ENCODE measurements at places on chromosomes 4 and X.

- no peak for DNase-seq
Observed at GRCh38 chr4:5460106-5460801, 248.1 kb downstream of the EVC2 start.

- no peak for DNase-seq
Observed at GRCh38 chrX:41066391-41066790, 18.9 kb upstream of the USP9X start.

GRCh38 chr4:81166458-81167160 is 48.4 kb downstream of the PRKG2 start:
- no peak for DNase-seq

DNA sequence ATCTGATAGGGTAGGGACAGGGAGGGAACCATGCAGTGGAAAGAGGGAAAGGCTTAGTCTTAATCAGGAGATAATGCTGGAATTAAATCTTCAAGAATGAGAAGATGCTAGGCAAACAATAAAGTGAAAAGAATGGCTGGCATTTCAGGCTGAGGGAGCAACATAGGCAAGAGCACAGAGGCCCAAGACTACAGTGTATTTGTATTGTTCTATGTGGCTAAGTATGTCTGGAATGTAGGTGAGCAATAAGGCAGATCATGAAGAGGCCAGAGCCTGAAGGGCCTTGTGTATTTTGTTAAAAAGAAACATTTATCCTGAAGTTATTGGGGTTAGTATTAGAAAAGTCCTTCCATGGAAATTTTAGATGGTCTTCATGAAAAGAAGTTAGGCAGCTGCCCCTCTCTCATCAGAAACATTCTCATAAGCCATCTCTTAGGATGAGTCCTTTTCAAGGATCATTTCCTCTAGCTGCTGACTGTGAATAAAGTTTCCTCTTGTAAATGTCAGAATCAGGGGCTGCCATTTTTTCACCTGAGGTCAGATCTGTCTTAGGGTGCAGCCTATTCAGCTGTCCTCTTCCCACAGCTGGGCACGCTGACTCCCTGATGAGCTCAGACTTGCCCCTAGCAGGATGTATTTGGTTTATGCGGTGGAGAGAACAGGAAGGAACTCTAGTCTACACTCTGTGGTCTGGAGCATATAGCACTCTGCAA is 46.3 kb downstream of the ATP10D start:
- peak; percentile 4 for DNase-seq

- DNase-seq: no peak
Observed at GRCh38 chrX:145727476-145727875, 90.2 kb upstream of the SLITRK2 start.

GRCh38 chr4:110837896-110838450 is 215.1 kb upstream of the PITX2 start:
- DNase-seq: no peak

DNA sequence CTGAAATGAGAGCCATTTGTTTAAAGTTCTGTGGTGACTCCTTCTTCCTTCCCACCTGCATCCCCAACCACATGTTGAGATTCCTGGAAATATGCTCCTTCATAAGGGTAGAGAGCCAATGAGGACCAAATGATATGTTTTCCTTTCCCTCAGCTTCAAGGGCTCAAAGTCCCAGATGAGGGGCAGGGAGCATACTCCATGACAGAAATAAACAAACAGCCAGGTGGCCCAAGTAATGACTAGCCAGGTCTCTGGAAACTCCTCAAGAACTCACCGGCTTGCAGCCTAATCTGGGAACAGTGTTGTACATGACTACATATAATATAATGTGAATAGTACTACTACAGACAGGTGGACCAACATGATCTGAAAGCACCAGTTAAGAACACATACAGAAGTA is 392.3 kb downstream of the PACRGL start:
- no peak for DNase-seq

DNA sequence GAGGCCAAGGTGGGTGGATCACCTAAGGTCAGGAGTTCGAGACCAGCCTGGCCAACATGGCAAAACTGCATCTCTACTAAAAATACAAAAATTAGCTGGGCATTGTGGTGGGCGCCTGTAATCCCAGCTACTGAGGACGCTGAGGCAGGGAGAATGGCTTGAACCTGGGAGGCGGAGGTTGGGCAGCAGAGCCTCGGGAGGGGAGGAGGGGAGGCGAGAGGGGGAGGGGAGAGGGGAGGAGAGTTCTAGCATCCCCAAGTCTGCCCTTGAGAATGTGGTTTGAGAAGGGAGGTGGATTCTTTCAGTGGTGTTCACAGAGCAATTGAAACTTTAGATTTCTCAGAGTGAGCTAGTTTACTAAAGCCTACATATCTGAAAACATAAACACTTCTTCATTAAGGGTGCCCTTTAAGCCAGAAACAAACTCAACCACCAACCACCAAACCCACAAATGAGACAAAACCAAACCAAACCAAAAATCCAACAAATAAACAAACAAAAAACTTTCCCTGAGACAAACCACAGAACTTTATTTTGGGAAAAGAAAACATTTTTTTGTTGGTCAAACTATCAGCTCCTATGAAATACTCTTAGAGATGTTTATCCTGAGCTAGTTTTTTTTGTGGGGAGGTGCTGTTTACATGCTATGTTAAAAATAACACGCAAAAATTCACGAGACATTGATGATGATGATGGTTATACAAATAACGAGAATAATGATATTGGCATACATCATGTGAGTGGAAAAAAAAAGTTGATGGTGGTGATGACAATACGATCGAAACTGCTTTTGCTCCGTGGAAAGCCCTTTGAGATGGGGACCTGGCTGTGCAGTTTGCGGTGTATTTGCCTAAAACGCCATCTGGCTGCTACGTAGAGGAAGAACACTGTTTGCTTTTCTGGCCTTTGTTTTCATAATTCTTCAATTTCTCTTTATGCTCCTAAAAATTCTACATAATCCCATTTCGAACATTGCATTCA is 98.2 kb upstream of the PRKX start:
- DNase-seq: no peak

- no peak for DNase-seq
Observed at GRCh38 chrX:14865201-14865600, 7.7 kb downstream of the FANCB start.

DNA sequence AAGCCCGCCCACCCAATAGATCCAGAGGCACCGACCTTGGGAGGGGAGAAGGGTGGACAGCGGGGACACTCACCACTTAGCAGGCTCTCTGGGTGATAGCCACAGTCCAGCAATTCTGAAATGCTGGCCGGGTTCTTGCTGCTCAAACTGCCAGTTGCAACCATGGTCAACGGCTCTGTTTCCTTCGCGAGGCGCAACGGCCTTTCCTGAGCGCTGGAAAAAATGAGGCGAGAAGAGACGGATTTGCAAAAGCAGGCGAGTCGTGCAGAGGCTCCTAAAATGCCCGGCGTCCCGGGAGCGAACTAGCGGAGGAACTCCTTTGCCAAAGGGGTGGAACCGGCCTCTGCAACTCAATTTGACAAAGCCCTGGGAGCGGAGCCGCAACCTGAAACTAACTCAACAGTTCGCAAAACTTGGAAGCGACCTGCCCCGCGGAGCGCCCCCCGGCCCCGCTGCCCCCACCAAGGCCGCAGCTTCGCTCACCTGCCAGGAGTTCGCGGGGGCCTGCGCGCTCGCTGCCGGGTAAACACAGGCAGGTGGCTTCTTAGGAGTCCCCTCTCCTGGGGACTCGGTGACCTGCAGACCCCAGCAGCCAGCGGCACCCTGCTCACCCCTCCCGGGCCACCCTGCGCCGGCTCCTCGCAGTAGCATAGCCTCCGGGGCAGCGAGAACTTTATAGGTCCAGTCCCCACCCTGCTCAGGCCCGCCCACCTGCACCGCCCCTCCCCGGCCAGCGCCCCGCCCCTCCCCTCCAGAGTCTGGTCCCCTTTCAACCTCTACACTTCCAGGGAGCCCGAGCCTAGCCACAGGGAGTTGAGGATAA is at the start of gene DDIT4L:
DDIT4L (minus strand) TSS at position 649 of the 823 bp plus-strand sequence; CDS start at position 164, 485 bp downstream.
- no peak for DNase-seq

GRCh38 chrX:16113978-16114565 is 9.3 kb upstream of the GRPR start:
- no peak for DNase-seq

GRCh38 chr4:87141428-87141827 is 79.0 kb downstream of the KLHL8 start:
- DNase-seq: no peak

- DNase-seq: no peak
Observed at GRCh38 chrX:52359614-52360232, 9.1 kb upstream of the XAGE2 start.

GRCh38 chr4:75683482-75684155 is 10.4 kb upstream of the G3BP2 start:
- DNase-seq: no peak

DNA sequence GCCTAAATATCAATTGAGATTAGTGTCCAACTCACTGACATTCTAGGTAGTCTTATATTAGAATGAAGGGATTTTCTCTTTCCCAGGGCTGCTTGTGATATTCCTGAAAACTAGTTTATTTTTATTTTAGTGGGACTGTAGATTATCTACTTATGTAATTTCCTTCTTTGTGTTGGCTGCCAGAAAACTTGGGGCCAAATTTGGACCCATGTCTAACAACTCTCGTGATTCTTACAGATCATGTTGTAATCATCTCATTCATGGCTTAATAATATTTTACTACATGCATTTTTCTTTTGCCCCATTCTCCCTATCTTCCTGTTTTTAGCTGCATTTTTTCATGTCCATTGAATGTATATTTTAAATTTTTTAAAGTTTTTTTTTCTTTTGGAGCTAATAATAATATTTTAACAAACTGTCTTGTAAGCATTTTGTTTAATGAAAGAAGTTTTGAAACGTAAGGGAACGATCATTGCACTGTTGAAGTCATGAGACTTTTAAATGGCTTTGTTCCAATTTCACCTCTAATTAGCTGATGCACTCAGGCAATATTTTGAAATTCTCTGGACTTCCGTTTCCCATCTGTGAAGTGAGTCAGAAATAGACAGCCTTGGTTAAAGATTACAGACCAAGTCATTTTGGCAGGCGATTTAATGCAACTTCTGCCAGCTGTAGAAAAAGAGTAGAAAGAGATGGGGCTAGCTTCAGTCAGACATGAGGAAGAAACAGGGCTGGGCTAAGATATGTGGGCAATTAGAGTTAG is 14.3 kb upstream of the TDO2 start:
- DNase-seq: no peak

GRCh38 chr4:55314141-55314820 is 31.8 kb upstream of the SRD5A3 start:
- DNase-seq: no peak

DNA sequence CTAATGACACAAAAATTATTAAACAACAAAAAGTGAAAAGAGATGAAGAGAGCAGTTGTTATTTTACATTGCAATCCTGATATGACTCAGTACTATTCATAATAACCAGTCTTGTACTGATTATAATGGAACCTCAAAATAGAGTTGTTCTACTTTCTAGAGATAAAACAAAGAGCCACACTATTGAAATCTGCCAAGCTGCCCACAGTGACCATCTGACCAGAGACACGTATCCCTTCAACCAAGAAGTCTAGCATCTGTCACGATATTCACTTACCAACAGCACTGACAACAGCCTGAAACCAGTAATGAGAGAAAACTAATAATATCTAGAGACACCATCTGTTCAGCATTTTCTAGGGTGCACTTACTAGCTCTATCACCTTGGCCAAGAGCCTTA is 466.7 kb downstream of the NKX6-1 start:
- DNase-seq: no peak

DNA sequence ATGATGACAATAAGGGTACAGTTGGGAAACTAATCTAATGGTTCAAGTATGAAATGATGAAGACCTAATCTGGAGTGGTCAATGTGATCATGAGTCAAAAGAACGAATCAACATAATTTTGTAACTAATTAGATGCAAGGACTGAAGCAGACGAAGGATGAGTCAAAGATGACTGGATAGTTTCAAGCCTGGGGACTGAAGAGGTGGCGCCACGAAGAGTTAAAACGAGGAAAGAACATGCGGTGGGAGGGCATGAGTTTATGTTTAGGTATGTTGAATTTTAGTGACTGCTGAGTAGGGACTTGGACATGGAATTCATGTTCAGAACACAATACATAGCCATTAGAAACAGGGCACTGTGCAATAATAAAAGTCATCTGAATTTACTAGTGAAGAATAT is 221.5 kb upstream of the FAM241A start:
- DNase-seq: no peak

GRCh38 chr4:87677731-87678130 is 27.7 kb downstream of the DMP1 start:
- DNase-seq: no peak

- DNase-seq: no peak
Observed at GRCh38 chr4:128517739-128518510, 230.3 kb upstream of the PGRMC2 start.

GRCh38 chrX:130841776-130842175 is 61.2 kb downstream of the ENOX2 start:
- no peak for DNase-seq

- DNase-seq: no peak
Observed at GRCh38 chr4:73127839-73128453, 58.4 kb upstream of the COX18 start.

GRCh38 chr4:56424697-56425514 is 10.5 kb downstream of the PPAT start:
- no peak for DNase-seq

- DNase-seq: no peak
Observed at GRCh38 chr4:48968814-48969213, 17.3 kb upstream of the CWH43 start.

DNA sequence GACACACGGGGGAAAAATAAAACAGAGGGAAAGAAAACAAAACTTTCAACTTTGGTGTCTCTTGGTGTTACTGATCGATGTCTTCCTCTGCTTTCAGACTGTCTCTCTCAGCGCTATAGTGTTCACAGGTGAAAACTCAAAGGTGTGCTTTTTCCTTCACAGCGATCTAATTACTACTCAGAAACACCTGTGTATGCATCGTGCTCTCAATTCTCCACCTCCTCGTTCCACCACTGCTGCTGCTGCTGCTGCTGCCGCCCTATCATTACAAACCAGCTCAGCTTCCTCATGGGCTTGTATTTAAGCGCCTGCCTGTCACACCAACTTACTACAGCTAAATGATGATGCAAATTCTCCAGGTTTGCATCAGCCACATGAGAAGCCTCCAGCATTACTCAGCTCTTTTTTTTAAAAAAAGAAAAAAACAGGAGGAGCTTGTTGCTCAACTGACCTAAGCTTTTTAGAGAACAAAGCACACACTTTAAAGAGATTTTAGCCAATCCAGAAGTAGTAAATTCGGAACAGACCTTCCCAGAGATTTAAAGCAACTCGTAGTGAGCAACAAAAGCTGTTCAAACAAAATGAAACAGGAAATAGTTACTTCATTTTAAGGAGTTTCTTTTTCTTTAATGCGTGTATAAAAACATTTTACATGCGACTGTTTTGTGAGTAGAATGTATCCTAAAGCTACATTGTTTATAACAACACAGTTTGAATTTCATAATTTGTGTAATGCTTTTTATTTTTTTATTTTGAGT is at the start of gene SLC7A11:
SLC7A11 (minus strand) TSS at position 274 of the 758 bp plus-strand sequence. CDS start 280 bp downstream, outside the sequence.
- DNase-seq: no peak

GRCh38 chrX:51456246-51456645 is 40.1 kb downstream of the NUDT11 start:
- no peak for DNase-seq

GRCh38 chrX:9927698-9928482 is 39.3 kb upstream of the CLDN34 start:
- DNase-seq: no peak
